NCI-H1930 (cell line): ENCODE measurements at places on chromosomes 12 and 14.

- peak; percentile 63 for DNase-seq
Observed at GRCh38 chr12:43338848-43339526, 213.0 kb downstream of the ADAMTS20 start.

- no peak for DNase-seq
Observed at GRCh38 chr14:79295385-79295784, 915.9 kb downstream of the DIO2 start.

DNA sequence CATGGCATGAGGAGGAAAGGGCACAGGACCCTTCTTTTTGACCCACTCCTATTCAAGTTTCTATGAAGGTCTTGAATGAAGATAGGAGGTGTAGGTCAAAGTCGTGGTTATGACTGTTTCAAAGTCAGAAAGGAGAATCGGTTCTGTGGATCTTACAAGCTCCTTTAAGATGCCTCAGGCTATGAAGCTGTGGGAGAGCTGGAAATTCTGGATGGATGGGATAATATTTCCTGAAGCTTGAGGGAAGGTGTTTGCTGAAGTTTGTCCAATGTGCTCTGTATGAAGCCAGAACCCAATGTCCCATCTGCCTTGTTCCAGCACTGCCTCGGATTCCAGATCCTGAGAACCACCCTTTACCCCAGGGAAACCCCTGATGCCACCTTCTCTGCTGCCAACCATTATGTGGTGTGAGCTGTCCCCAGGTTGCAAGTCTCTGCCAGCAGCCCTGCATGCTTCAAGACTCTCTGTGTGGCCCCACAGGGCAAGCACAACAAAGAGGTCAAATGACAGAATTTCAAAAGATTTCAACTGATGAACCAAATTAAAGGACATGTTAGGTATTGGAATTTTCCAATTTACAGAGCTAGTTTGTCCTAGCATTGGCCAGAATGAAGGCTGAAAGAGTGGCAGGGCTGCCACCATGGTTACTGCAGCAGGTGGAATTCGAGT lies 472.0 kb downstream of the RGS6 start:
- DNase-seq: no peak

- DNase-seq: no peak
Observed at GRCh38 chr12:96190413-96191108, 3.6 kb upstream of the ELK3 start.

- no peak for DNase-seq
Observed at GRCh38 chr12:1666685-1667162, 24.1 kb upstream of the ADIPOR2 start.

DNA sequence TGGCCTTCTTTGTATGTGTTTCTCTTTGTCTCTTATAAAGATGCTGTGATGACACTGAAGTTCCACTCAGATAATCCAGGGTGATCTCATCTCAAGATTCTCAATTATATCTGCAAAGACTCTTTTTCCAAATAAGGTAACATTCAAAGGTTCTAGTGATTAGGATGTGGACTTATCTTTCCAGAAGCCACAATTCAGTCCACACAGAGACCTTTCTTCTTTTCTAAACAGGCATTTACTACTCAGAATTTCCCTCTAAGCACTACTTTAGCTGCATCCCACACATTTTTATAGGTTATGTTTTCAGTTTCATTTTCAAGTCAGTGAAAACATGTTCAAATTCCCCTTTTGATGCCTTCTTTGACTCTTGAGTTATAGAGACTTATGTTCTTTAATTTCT lies 9.0 kb upstream of the NKX2-1 start:
- no peak for DNase-seq

DNA sequence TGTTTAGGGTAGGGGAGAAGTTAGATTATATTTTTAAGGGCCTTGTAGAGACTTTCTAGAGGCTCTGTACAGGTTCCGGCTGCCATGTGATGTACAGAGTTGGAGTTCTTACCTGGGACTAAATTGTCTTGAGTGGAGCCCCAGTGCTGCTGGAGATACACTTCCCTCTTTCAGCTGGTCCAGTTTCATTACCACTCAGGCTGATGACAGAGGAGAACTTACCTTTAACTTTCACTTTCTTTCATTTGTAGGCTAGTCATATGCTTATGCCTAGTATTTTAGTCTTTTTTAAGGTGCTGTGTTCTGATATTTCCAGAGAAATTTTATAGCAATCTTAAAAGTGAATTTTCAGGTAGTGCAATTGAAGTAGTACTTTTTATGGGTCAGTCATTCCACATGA lies 117.3 kb downstream of the ERC1 start:
- DNase-seq: no peak

GRCh38 chr14:38210587-38211216 lies 3.0 kb downstream of the SSTR1 start:
- no peak for DNase-seq

DNA sequence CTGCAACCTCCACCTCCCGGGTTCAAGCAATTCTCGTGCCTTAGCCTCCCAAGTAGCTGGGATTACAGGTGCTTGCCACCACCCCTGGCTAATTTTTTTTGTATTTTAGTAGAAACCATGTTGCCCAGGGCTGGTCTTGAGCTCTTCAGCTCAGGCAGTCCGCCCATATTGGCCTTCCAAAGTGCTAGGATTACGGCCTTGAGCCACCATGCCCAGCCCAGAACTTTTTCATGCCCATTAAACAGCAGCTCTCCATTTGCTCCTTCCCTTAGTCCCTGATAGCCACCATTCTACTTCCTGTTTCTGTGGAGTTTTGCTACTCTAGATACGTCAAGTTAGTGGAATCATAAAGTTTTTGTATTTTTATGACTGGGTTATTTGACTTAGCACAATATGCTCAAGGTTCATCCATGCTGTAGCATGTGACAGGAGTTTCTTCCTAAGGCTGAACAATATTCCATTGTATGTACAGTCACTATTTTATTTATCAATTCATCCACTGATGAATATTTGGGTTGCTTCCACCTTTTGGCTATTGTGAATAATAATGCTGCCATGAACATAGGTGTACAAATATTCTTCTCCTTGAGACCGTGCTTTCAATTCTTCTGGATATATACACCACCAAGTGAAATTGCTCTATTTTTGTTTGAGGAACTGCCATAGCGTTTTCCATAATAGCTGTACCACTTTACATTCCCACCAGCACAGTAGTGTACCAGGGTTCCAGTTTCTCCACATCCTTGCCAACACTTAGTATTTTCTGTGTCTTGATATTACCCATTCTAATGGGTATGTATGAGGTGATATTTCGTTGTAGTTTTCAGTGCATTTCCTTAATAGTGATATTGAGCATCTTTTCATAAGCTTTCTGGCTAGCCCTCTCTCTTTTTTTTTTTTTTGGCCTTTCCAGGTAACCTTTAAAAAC lies 15.0 kb downstream of the ATF1 start:
- DNase-seq: no peak

DNA sequence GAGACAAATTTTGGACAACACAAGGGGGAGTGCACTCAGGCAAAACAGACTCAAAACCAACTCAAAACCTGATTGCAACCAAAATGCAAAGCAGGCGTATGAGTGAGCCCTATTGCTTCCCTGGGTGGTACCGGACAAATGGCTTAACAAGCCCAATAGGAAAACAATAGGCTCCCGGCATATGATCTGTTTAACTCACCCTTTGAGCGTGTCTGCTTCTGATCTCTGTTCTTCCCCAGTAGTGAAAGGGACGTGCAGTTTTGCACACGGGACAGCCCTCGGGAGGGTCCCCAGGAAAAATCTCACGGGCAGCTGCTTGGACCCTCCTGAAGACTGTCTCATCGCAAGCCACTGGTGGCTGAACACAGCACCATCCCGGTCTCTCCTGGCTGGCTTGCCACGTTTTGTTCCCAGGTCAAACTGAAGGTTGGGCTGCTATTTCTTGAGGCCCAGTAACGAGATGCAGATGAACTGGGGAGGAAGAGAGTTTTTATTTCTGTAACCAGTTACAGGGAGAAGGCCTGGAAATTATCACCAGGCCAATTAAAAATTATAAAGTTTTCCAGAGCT lies 9.9 kb downstream of the SOAT2 start:
- no peak for DNase-seq

DNA sequence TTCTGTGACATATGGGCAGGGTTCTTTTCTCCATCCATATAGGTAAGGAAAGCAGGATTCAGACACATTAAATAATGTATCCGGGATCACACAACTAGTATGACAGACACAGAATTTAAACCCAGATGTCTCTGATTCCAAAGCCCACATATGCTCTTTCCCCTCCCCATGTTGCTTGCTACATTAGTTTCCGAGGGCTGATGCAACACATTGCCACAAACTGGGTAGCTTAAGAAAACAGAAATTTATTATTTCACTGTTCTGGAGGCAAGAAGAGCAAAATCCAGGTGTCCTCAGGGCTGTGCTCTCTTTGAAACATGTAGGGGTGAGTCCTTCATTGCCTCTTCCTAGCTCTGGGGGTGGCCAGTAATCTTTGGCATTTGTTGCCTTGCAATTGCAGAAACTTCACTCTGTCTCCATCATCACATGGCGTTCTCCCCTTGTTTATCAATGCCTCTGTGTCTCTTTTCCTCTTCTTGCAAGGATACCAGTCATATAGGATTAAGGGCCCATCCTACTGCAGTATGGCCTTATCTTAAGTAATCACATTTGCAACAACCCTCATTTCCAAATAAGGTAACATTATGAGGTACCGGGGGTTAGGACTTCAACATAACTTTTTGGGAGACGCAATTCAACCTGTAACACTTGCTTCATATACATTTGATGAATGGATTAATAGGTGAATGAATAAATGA lies 83.0 kb upstream of the CCND2 start:
- no peak for DNase-seq

DNA sequence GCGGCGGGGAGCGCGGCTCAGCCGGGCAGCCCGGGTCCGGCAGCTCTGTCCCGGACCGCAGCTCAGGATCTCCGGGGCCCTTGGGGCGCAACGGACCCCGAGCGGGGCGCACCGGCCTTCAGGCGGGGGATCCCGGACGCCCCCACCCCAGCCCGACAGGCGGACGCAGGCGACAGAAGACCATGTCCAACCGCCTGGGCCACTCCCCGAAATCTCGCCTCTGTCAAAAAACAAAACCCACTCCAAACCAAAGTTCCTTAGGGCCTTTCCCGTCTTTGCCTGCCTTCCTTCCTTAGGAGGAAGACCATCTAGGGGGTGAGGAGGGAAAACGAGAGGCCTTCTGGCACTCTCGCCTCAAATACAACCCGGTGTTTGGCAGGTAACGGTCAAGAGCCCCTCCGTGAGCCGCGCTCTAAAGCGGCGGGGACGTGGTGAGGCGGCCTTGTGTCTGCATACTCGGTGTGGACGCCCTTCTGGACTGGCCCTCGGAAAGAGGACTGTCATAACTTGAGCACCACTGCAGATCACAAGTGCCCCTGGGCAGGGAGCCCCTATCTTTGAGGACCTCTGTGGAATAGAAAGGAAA lies 604 bp downstream of the HCFC2 start:
- no peak for DNase-seq

DNA sequence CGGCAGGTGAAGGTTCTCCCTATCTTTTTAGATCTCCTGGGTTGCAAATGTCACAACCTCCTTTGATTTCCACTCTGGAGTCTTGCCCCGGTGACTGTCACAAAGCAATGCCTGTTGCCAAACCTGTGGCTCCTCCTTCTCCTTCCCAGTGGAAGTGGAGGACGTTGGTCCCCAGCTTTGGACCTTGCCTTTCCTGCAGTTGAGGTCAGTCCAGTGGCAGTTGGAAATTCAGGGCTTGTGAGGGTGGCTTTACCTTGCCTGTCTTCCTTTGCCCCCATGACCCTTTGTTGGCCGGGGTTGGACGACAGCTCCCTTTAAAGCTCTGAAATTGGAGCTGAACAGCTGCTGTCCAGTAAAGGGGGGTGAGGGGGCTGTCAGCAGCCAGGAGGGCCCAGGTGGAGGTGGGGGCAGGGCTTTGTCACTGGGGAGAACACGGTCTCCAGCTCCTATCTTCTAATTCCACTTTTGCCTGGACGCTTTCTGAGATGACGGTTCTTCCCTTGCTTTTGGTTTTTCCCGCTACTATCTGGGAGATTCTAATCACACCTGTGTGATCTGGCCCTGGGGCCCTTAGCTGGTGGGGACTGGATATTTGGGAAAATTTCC lies 4.1 kb downstream of the TEAD4 start:
- DNase-seq: no peak

DNA sequence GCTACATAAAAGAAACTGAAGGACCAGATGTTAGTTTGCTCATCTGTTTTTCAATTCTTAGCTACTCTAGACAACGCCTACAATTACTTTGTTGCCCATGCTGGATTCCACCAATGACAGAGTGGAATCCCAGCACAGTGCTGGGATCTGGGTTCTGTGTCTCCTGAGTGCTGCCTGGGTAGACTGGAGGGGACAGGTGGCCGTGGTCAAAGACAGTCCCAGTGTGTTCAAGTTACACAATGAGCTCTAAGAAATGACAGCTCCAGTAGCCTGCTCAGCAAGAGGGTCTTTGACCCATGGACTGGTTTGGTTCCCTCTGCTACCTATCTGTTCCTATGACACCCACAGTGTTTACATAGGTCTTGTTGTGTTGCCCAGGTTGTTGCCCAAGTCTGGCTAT lies 38.5 kb downstream of the C2CD5 start:
- no peak for DNase-seq

- DNase-seq: no peak
Observed at GRCh38 chr14:94547726-94548125, 13.5 kb upstream of the SERPINA4 start.

DNA sequence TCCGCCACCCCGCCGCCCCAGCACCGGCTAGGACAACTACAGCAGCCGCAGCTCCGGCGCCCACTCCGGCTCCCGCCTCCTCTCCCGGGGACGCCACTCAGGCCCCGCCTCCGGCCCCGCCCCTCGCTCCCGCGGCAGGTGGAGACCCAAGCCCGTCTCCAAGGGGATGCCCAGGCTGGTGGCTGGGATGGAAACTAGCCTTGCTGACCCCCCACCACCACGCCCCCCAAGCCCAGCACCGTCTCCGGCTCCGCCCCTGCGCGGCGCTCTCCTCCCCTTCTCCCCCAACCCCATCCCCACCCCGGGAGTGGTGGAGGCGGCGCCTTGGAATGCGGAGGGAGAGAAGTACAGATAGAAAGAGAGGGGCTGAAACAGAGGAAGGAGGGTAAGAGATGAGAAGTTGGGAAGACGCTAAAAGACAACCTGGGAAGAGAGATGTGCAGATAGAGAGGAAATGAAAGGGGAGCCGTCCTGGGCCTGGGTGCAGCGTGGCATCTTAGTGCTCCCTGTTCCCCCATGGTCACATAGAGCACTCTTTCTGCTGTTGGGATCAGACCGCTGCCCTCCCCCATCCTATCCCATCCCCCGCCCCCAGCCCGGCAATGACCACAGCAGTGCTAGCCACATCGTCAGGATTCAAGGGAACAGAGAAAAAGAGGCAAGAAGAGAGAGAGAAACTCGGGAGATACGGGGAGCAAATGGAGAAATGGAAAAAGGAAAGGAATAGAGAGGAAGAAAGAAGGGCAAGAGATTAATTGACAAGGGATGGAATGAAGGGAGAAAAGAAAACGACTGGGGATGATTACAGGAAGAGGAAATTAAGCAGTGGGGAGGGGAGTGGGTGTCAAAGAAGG lies at the start of gene ITGA7:
Gene ITGA7, minus strand, starts transcription at position 64 of the 854 bp plus-strand sequence. CDS start 222 bp downstream, outside the sequence.
- DNase-seq: peak; percentile 74

DNA sequence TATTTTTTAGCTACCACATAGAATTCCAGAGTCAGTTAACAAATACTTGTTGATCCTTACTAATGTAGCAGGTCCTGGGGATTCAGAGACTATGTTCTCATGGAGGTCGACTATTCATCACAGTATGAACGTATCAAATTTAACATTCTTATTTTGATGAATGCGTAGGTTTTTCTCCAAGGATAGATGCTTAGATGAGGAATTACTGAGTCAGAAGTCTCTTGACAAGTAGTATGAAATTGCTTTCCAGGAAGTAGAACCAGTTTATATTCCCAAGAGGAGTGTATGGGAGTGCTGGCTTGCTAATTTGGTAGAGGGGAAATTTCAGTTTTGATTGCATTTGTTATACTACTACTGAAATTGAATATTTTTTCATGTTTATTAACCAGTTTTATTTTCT lies 42.8 kb upstream of the CRADD start:
- DNase-seq: no peak

GRCh38 chr12:58415716-58416115 lies 474.3 kb downstream of the ATP23 start:
- no peak for DNase-seq
